ENCODE measurements at places on chromosomes 2 and 18.

- no peak for DNase-seq
Measured at GRCh38 chr2:37674946-37675345, 3.5 kb upstream of the CDC42EP3 start.

DNA sequence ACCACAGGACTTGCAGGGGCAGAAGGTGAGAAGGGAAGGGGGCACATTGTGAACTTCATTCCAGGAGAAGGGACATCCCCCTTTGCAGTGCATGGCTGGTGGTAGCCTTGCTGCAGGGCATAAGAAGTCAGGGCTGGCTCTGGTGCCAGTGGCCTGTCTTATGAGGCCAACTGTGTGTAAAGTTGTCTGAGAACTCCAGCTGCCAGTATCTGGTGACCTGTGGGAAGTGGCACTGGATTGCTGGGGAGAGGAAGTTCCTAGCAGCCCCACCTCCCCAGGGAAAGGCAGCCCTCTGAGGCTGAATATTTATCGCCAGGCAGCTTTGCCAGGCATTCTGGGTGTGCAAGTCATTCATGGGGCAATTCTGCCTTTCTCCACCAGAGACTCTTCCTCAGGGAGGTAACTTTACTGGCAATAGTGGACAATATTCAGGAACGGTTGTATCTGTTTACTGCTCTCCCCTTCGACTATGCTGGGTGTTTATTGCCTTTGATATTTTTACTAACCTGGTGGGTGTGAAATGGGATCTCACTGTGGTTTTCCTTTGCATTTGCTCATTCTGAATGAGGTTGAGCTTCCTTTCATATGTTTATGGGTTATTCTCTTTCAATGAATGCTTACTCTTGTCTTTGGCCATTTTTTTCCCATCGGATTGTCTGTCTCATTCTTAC is 12.3 kb downstream of the TRPM8 start:
- no peak for DNase-seq

DNA sequence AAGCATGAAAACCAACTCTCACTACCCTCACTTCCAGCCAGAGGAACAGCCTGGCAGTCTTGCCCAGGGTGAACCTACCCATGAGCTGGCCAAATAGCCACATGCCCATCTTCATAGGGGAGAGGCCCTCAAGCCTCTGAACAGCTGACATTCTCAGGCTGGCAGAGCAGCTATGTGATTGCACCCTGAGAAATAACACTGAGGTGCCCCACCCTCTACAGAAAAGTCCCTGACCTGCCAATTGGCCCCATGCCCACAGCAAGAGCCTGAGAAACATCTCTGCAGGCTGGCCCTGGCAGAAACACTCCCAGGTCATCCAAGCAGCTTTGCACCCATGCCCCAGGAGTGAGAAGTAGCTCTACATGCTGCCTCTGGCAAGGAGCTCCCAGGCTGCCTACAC is 127.4 kb upstream of the OTX1 start:
- DNase-seq: no peak

DNA sequence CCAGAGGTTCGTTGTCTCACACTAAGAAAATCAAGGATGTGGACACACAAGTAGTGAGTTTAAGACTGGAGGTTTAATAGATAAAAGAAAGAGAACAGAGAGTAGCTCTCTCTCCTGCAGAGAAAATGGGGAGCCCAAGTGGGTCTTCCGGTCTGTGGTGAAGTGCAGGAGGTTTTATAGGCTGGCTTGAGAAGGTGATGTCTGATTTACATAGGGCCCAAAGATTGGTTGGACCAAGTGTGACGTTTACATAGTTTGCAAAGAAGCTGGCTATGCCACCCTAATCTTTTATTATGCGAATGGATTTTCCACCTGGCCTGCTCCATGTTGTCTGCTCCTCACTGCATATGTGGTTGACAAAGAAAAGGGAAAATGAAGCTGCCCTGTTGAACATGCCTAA is 430.4 kb upstream of the TRIB2 start:
- no peak for DNase-seq

DNA sequence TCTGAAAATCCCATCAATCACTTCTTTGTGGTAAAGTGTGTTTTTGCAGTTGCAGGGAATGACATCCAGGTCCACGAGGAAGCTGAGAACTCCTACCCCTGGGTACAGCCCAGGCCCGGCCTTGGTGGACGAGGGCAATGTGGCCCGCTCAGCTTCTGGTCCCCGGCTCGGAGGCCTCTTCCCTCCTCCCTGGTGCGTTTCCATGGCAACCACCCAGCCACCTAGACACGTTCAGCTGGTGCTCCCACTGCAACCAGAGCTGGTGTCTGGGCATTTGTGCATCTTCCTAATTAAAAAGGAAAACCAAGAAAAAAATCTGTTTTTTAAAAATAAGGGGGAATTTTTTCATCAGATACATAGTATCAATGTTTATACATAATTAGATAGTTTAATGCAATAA is 603.6 kb upstream of the SALL3 start:
- no peak for DNase-seq

GRCh38 chr2:118145207-118145606 is 56.9 kb downstream of the INSIG2 start:
- no peak for DNase-seq

DNA sequence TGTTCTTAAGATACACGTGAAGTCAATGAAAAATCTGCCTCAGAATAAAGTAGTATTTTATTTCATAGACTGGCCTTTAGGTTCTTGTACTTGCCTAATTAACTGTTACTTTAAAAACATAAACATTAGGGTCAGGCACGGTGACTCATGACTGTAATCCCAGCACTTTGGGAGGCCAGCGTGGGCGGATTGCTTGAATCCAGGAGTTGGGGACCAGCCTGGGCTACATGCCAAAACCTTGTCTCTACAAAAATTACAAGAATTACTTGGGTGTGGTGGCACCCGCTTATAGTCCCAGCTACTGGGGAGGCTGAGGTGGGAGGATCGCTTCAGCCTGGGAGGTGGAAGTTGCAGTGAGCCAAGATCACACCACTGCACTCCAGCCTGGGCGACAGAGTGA is 16.0 kb upstream of the SNORC start:
- DNase-seq: peak; percentile 43

GRCh38 chr2:206721256-206721920 is 3.2 kb upstream of the DYTN start:
- DNase-seq: no peak

DNA sequence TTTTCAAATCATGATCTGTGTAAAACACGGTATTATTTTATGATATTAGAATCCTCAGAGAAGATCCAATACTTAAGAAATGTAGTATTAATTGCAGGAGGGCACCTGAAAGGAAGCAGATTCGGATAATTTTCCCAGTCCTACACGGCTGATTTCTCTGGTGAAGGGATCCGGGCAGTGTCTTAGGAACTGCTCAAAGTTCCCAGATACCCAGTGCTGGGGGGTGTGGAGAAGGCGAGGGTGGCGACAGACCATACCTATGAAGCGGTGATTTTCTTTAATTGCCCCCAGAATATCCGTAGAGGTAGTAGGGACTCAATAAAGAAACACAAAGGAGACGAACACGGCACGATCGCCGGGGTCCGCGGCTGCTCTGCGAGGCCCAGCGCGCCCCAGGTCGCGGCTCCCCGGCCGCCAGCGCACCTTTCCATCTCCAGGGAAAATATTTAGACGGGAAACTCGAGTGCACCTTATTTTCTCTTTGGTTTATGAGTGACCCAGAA is 1.4 kb upstream of the SOX11 start:
- no peak for DNase-seq

DNA sequence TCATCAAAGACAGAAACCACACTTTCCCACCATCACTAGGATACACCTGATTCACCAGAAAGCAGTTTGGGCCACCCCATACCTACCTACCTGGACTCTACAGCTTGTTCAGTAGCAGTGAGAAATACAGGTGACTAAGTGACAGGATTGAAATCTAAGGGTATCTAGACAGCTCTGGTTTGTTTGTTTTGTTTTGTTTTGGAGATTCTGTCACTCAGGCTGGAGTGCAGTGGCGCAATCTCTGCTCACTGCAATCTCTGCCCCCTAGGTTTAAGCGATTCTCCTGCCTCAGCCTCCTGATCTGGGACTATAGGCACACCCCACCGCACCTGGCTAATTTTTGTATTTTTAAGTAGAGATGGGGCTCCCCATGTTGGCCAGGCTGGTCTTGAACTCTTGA is 3.1 kb downstream of the TTC21B start:
- no peak for DNase-seq

- no peak for DNase-seq
Measured at GRCh38 chr2:61411109-61411508, 59.8 kb downstream of the USP34 start.

- no peak for DNase-seq
Measured at GRCh38 chr2:64593035-64593655, 60.6 kb downstream of the SERTAD2 start.

- no peak for DNase-seq
Measured at GRCh38 chr2:235343156-235343774, 150.6 kb upstream of the AGAP1 start.

- DNase-seq: no peak
Measured at GRCh38 chr2:198479065-198479464, 674.7 kb downstream of the PLCL1 start.

GRCh38 chr2:181197140-181197760 is 216.8 kb downstream of the UBE2E3 start:
- DNase-seq: no peak

DNA sequence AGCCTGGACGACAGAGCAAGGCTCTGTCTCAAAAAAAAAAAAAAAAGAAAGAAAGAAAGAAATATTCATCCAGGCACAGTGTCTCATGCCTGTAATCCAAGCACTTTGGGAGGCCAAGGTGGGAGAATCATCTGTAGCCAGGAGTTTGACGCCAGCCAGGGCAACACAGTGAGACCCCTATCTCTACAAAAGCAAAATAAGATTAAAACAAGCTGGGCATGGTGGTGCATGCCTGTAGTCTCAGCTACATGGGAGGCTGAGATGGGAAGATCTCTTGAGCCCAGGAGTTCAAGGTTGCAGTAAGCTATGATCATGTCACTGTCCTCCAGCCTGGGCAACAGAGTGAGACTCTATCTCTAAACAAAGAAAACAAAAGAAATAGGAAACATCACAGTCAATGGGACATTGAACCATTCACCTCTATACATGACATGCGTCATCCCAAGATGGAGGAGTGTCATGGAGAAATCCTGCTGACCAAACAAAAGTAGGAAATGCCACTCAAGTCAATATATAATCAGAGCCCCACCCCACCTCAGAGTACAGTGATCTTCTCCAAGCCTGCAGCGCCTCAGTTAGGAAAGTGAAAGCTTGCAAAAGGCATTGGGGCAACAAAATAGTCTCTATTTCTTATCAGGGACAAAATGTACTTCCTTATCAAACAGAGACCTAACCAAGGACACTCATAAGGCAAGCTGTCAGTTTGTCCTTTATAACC is 9.8 kb downstream of the FEV start:
- no peak for DNase-seq

DNA sequence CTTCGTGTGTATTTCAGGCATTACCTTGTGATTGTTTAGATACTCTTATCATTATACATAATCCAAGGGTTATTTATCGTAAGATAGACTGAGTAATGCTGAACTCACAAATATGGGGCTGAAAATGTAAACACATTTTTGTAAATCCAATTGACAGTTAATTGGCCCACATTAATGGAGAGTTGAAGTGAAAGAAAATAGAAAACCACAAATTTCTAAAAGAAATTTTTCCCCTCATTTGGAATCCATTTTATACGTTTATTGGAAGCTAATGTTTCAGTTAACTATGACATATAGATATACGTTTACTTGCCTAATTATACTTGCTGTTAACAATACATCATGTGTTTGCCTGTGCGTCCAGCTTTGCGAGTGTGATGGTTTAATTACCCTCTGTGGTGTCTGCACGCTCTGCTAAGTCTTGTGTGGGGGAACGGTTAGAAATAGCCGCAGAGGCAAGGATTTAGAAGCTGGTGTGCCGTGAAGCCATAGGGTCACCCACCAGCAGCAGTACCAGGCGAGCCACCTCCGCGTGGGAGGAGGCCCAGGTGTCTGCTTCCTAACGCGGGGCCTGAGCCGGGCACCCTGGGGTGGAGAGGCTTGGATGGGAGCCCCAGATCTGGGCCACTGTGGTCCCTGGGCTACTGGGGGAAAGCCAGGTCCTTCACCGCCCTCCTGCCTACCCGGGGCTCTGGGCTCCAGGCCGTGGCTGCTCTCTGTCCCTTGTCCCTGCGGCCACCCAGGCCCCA is 38.0 kb downstream of the TSHZ1 start:
- DNase-seq: no peak

DNA sequence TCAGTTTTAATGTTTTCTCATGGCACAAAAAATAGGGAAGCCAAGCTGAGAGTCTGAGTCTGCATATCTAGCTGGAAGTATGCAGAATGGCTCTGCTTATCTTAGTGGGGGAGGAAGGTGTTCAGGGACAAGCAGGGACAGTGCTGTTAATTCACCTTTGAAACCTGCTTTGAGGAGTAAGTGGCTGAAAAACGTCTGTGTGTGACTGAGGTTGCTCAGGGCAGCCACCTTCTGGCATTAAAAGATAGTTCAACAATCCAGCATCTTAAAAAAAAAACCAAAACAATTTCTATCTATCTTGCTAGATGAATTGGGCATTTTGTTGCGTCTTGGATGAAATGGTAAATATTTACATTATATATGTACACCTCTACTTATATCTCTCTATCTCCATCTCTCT is 2.0 kb upstream of the TRPM8 start:
- DNase-seq: no peak

Data from omental fat pad (tissue), 4 donors.